Left lobe of liver (tissue), 2 donors: ENCODE measurements at places on chromosomes 12 and 14. TPM values are rescaled to one million over a fixed set of nuclear protein-coding genes. Genes with fewer than 3 reads are reported as not detected.

- no peak for DNase-seq
Observed at GRCh38 chr14:70597731-70598130, 2.7 kb downstream of the MED6 start.

GRCh38 chr14:25803386-25804018 is 753.6 kb upstream of the STXBP6 start:
- no peak for DNase-seq

DNA sequence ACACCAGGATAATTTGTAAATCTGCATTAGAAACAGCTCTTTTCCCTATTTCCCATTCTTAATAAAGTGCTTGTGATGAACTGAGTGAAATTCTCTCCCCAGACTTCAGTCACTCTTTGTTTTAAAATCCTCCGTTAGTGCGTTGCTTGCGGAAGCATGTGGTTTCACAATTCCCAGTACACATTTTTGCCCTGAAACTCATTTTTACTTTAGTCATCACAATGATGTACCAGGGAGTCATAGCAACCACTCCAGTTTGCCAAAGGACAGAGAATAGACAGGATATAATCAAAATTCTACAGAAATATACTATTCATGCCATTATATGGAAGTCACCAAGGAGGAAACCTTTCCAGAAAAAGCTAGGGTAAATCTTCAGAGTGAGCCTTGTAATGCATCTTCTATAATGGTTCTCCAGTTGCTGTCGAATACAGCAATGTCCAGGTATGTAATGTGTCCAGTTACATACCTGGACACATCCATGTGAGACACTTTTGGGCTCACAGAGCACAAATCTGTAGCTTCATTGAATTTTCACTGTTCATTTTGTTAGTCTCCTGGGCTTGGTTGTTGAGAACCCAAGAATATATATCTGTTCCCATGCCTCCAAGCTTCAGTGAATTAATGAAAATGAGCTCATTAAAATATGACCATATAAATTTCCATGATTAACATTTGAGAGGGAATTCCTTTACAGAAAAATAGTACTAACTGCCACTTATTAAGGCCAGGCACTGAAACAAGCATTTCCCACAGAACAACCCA is 57.8 kb downstream of the GPR135 start:
- no peak for DNase-seq

DNA sequence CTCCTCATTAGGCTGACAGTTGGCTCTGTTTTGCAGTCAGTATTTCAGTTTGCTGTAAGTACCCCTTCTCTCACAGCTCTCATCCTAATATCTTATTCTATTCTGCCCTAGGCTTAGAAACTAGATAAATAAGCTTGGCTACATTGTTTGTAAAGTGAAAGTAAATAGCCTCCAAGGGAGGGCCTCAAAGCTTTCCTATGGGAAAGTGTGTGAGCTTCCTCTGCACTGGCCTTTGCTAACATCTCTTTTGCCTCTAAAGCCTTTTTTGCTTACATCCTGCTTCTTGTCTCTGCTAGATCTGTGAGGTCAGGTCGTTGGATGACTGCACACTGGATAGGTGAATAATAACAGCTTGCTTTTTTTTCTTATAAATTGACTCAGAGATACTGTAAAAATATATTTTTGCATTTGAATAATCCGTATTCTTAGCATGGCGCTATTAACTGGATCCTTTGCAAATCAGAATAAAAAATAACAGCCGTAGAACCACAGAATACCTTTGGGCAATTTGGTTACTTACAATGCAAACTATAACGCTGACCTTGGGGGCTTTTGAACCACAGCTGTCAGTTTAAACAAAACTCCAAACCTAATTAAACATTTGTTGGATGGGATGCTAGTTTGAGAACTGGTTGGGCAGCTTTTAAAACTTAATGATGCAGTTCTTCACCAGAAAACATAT is 55.1 kb downstream of the TTC6 start:
- no peak for DNase-seq

The GALNT9 gene
- not detected for total RNA-seq
